ENCODE measurements at places on chromosomes 7 and 10.

GRCh38 chr10:46550795-46551700 lies 5.4 kb downstream of the GPRIN2 start:
- no peak for DNase-seq

GRCh38 chr7:73612598-73613269 lies 11.6 kb downstream of the MLXIPL start:
- no peak for DNase-seq

GRCh38 chr10:49151481-49151880 lies 17.7 kb upstream of the FAM170B start:
- DNase-seq = no peak

DNA sequence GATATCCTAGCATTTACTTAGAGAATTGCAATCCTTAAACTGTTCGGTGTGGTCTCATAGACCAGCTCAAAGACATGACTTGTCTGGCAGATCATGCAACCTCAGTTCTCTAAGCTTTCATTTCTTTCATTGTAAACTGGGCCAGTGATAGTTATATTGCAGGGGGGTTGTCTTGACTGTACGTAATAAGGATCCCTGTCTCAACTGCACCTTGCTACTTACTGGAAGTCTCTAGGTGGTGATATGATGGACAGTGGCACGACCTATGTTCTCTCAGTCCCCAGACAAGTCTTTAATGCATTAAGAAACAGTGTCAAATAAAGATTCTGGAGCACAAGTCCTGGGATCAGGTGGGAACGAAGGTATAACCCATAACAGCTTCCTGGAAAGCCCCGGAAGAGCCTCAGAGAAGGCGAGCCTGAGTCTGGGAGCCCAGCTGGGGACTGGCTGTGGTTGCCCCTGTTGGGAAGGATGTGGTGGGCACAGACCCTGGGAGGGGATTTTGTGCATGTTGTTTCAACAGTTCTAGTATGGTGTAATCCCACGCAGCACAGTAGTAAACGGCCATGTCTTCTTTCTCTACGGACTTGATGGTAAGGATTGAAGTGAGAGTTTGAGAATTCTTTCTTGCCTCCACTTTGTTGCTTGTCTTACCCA lies 26.0 kb upstream of the TARP start:
- DNase-seq = no peak

DNA sequence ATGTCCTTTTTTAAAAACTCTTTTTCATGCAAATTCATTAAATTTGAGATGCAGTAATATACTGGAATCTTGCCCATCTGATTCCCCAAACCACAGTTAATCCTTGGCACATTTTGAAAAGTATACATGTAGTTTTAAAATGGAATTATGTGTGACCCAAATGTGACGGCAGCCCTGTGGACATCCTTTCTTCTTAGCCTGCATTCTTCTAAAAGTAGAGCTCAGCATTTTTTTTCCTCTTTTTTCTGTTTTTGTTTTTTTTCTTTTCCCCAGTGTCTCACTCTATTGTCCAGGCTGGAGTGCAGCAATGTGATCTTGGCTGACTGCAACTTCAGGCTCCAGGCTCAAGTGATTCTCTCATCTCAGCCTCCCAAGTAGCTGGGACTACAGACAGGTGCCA lies 338.9 kb downstream of the GALNT17 start:
- no peak for DNase-seq

DNA sequence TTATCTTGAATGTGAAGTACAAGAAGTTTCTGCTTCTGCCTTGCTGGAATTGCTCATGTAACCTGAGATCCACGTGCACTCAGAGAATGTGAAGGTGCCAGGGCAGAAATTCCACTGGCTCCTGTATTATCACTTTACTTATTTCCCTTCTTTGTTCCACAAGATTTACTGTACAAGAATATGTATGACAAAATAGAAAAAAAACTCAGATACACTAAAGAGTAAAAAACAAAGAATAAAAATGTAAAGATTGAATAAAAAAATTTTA lies 43.0 kb downstream of the PLCE1 start:
- no peak for DNase-seq

DNA sequence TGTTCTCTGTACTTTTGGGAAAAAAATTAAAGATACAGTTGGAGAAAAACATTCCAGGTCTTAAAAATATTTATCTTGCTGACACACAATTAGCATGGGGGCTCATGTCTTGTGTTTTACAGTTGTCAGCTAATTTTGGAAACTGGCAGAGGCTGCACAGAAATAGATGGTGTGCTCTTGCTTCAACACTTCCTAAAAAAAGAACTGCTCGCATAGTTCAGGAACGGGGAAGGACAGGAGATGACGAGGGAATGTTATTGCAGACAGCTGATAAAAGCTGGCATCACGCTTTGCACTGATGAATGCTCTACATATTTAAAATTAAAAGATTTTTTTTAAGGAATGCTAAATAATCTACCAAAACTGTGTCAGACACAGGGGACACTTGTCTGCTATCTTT lies 103.5 kb upstream of the CELF2 start:
- no peak for DNase-seq

DNA sequence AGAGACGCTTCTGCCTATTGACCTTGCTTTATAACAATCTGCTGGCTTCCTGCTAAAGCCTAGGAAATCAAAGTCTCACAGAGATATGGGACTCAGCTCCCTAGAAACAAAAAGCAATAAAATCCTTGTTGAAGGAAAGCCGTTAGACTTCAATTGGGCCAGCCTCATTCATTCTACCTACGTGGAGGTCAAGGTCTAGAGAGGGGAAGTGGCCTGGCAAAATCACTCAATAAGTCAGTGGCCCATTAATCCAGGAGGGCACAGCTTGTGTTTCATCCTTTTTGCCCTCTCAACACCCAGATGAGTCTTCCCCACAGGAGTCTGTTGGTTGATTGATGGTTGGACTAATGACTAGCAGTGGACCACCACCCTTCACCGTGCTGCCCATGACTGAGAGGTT lies 40.5 kb upstream of the ACSL5 start:
- no peak for DNase-seq

DNA sequence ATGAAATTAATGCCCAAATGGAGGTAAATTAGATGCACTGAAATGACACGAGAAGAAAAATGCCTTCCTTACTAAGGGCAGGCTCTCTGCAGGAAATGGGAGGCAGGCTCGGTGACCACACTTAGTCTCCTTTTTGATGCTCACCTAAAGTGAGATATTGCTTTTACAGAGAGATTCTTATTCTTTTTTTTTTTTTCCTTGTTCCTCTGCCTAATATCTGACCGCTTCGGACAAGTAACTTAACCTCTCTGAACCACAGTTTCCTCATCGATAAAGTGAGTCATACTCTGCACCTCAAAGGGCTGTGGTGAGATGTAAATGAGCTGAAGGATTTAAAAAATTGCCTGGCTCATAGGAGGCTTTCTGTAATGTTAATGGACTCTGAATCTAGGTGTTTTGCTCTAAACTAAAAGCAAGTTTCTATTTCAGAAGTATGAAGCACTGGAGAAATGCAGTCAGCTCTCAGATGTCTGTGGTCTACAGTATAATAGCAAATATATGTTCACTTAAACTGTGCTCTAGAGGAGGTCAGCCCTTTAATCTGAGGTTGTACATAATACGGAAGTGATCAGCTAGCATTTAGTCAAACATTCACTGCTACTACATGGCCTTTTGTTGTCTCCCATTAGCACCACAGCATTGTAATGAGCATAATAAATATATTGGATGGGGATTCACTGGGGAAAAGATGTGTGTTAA lies 23.2 kb downstream of the NKX2-3 start:
- no peak for DNase-seq

DNA sequence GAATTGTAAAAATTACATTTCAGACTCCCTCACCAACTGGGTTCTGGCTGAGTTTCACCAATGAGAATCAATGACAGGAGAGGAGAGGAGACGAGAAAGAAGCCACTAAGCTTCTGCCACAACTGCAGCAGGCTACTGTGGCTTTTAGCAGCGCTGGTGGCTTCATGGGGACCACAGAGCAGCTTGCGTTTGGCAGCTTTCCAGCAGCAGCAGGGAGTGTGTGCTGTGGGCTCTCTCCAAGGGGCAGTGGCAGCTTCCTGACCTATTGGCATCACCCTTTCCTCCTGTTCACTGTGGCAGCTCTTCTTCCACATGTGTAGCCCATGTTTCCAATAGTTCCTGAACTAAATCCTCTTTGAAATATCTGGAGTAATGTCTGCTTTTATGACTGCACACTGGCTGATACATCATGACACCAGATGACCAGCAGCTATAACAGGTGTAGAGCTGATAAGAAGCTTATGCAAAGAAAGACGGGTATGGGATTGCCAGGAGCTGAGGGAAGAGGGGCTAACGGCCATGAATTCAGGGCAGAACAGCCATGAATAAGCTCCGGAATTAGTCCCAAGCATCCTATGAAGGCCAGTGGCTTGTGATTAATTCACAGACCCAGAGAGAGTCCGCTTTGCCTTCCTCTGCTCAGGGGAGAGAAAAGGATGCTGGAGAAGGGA lies 46.8 kb downstream of the KCNH2 start:
- DNase-seq = no peak

Measured in stimulated activated CD8-positive, alpha-beta memory T cell treated with anti-CD3 and anti-CD28 coated beads, Interleukin-15, amount 100 ng/mL, for 48 hours (primary cell).